ENCODE measurements at places on chromosomes 16 and 17.

DNA sequence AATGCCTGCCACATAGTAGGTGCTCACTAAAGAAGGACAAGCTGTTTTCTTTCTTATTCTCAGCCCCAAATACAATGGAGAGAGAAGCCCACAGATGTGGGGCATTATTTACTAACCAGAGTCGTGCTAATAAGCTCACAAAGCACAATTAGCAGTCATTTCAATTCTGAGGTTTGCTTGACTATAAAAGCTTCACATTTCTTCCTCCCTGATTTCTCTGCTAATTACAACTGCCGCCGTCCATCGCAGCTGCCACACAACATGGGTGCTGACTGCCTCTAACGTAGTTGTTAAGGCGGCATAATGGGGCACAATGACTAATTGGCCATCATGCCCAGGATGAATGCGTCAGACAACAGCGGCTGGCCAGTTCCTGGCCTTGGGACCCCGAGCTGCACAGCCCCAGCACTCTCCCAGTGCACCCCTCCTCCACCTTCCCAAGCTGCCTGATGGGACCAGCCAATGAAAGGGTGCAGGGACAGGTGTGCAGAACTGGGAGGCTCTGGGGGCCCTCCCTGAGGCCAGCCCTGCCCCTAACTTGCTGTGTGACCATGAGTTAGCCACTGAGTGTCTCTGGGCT is 109.2 kb downstream of the CCT6B start:
- no peak for DNase-seq

GRCh38 chr16:27208796-27209195 is 5.5 kb downstream of the KDM8 start:
- no peak for DNase-seq

GRCh38 chr16:48603647-48604376 is 6.2 kb downstream of the N4BP1 start:
- DNase-seq = no peak

DNA sequence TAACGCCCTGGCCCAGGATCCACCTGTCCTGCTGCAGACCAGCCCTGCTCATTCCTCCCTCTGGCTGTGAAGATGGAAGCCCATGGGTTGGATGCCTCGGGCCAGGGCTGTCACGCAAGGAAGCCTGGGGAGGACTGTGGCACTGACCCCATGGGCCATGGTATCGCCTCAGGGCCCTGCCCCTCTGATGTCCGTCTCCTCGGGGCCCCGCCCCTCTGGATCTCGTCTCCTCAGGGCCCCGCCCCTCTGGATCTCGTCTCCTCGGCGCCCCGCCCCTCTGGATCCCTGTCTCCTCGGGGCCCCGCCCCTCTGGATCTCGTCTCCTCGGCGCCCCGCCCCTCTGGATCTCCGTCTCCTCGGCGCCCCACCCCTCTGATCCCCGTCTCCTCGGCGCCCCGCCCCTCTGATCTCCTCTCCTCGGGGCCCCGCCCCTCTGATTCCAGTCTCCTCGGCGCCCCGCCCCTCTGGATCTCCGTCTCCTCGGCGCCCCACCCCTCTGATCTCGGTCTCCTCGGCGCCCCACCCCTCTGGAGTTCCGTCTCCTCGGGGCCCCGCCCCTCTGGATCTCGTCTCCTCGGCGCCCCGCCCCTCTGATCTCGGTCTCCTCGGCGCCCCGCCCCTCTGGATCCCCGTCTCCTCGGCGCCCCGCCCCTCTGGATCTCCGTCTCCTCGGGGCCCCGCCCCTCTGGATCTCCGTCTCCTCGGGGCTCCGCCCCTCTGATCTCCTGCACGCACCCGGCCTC is 24.0 kb downstream of the METRNL start:
- no peak for DNase-seq

GRCh38 chr17:13931800-13932460 is 137.4 kb upstream of the COX10 start:
- DNase-seq = no peak

DNA sequence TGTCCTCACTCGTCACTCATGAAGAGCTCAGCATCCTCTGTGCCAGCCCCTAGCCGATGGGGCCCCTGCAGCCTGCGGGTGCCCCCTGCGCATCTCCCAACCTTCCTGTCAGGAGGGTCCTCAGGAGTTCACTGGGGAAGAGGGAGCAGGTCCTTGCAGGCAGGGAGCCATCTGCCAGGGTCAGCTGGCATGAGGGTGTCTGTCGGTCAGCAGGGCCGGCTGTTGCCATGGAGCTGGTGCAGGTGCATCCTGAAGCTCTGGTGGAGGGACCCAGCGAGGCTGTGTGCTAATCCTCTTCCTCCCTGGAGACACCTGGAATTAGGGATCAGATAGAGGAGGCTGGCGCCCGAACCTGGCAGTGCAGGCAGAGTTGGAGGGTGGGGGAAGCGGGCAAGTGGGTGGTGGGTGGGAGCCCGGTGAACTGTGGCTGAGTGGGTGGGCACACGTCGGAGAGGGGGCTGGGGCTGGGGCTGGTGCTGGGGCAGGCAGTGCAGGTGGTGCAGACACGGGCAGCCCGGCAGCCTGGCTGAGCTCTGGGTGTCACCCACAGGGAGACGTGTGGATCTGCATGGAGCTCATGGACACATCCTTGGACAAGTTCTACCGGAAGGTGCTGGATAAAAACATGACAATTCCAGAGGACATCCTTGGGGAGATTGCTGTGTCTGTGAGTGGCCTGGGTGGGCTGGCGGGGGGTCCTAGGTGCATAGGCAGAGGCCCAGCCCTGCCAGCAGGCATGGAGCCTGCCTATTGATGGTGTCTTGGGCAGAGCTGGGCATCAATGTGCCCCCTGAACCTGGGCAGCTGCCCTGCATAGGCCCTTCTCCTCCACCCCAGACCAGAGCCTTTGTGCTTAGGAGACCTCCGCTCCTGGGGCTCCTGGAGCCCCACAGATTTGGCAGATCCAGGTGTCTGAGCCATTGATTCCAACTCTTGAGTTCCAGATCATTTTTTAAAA is 17.4 kb downstream of the MAP2K3 start:
- DNase-seq = no peak

GRCh38 chr17:76091526-76092286 is 11.9 kb downstream of the EXOC7 start:
- no peak for DNase-seq

GRCh38 chr17:50593321-50593720 is 32.8 kb downstream of the CACNA1G start:
- DNase-seq = no peak
